Hypothalamus (tissue), 51 donors: ENCODE measurements at places on chromosomes 12 and 14.

DNA sequence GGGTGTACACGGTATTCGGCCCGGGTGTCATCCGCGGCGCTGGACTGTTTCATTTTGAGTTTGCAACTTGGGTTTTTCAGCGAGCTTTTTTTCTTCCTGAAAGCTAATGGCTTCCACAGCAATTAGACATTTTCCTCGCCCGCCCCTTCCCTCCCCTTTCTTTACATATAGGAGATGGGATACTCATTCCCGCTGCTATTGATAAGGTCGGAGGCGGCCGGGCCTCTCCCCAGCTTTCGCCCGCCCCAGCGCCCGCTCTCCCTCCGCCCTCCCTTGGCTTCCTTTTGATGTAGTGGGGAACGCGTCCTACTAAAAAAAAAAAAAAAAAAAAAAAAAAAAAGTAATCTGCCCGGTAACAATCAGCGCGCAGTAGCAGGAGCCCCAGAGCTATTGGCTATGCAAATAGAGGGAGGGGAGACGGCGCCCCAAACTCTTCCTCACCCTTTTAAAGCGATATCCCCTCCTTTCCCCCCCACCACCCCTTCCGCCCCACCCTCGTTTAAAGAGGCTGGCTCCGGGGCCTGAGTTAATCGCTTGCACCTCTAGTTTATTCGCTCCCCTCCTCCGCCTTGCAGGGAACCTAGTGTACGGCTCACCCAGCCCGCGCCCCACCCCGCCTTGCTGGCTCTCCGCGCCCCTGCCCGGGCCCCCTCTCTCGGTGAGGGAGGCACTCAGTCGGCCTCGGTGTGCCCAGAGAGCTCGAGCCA is 1.7 kb upstream of the CCND2 start:
- no peak for DNase-seq

GRCh38 chr12:133120385-133121191 is 9.5 kb downstream of the ZNF891 start:
- DNase-seq = no peak

- DNase-seq = no peak
Observed at GRCh38 chr12:43407816-43408645, 144.0 kb downstream of the ADAMTS20 start.

- no peak for DNase-seq
Observed at GRCh38 chr14:62123961-62124360, 361.7 kb downstream of the SNAPC1 start.

GRCh38 chr14:72567226-72567625 is 326.7 kb downstream of the DPF3 start:
- no peak for DNase-seq

DNA sequence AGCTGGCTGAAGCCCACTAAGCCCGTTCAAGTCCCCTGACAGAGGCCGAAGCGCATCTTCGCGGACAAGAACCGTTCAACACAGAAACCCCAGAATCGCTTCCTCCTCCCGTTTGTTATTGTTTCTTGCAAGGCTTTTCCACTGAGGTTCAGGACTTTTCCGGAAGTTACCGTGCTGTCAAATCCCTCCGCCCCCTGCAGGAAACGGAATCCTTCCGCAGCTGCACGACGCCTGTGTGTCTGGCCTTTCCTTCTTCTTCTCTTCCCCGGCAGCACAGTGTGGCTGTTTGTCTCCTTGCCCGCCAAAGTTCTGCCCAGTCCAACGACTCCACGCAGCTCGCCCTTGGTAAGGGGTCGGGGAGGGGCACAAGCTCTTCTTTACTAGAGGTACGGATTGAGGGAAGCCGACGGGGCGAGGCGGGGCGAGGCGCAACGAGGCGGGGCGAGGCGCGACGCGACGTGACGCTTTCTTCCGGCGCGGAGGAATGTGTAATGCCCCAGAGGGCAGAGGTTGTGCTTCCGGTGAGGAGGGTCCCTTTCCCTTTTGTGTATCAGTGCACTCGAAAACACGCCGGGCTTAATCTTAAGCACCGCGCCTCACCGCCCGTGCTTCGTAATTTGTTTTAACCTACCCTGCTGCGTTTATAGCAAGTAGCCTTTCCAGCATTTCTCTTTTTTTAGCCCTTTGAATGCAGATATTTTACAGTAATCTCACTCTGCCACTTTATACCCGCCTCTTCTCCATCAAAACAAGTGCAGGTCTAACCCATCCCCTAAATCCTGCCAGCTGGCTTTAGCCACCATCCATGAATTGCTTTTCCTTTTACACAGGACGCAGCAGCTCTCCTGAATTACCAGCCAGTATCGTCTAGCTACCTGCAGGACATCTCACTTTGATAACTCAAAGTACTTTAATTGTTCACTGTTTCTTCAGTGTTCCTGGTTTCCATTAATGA is at the start of gene KDM5A:
TSS of gene KDM5A (minus strand) at position 179 of the 955 bp plus-strand sequence. CDS start 229 bp downstream, outside the sequence.
- no peak for DNase-seq

- peak; percentile 5 for DNase-seq
Observed at GRCh38 chr12:100554608-100555077, 18.8 kb upstream of the GAS2L3 start.
